ENCODE measurements at places on chromosomes 3 and 15.
A peak's percentile ranks its signal among the peaks of the same experiment; 100 is the strongest.

DNA sequence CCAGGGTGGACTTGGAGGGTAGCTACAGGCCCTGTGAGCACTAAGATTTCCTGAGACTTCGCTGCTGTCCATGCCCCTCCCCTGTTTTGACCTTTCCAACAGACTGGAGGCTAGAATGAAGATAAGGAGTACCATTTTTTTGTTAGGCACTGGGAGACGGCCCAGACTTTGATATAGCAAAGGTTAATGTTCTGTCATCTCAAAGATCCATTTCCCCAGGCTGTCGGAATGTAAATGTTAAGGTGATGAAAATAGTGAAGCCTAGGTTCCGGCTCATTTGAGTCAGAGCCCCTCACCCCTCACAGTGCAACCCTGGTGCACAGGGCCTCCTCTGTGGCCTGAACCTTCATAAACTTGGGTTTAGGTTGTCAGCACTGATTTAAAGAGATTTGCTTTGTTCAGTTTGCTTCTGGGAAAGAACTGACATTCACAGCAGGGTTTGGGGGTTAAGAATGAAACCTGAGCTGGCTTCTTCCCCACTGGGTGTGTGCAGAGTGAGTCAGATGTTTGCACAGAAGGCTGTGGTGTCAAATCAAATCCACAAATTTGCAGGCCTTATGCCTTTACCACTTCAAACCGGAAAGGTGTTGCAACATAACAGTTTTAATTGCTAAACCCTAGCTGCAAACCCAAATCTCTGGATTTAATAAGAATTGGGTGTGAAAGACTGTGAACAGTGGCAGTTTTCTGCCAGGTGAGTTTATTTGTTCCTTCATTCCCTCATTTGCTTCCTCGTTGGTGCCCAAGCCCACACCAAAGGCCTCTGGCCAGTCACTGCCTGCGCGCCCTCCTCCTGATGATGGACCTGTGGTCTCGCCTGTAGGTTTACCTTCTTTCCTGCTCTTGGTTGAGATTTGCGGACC is 20.6 kb upstream of the KCTD6 start:
- DNase-seq, result peak; percentile 89

GRCh38 chr15:80277147-80277546 is 25.1 kb upstream of the CTXND1 start:
- no peak for DNase-seq

GRCh38 chr3:195522254-195523023 is 20.7 kb downstream of the PPP1R2 start:
- DNase-seq, result peak; percentile 67

DNA sequence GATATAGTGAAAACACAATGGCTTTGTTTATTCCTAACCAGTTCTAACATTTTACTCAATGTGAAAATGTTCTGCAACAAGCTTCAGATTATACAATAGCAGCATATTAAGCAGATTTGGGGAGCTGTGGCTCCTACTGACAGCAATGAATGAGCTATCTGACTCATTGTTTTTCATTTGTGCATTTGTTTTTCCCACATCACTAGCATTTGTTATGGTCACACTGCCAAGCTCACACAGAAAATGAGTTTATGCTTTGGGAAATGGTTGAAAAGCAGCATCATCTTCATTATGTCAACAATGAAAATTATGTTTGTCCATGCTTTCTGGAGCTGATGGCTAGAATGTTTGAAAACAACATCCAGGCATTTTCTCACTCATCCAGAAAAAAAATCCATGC is 53.5 kb downstream of the ZPLD1 start:
- DNase-seq, result no peak

DNA sequence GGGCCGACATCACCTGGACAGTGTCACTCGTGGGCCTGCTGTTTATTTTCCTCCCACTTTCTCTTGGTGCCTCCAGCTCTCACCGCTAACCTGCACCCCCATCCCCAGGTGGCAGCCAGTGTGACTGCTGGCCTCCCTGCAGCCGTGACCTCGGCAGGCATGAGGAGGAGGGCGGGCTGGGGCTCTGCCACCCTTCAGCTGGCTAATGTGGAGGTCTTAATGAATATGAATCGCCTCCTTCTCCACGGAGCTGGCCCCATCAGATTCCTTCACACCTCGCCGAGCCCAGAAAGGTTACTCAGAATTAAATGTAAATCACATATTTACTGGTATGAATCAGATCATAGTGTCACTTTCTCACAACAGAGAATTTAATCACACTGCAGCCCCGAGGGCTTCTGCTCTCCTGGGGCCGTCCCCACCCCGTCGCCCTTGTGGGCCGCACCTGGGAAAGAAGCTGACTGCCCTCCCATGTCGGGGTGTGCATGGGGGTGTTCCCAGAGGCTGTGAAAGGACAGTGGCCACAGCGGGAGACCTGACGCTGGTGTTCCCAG is 171.1 kb upstream of the TLE3 start:
- DNase-seq, result no peak

GRCh38 chr15:80500021-80500420 is 95.8 kb downstream of the ARNT2 start:
- DNase-seq, result no peak

DNA sequence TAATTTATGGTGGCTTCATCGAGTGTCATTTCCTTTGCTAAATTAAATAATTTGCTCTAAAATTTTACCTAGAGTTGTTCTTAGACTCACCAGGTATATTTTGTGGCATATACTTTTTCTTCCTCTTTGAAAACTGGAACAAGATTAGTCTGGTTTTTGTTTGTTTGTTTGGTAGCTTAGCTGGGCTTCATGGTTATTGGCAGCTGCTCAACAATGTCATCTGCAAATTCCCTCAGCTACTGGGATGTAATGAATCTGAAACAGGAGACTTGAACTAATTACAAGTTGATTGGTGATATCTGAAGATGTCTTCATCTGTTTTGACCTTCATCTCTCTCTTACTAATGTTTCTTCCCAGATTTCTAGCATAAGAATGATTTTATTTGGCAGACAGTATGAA is 270.5 kb upstream of the P2RY1 start:
- no peak for DNase-seq

DNA sequence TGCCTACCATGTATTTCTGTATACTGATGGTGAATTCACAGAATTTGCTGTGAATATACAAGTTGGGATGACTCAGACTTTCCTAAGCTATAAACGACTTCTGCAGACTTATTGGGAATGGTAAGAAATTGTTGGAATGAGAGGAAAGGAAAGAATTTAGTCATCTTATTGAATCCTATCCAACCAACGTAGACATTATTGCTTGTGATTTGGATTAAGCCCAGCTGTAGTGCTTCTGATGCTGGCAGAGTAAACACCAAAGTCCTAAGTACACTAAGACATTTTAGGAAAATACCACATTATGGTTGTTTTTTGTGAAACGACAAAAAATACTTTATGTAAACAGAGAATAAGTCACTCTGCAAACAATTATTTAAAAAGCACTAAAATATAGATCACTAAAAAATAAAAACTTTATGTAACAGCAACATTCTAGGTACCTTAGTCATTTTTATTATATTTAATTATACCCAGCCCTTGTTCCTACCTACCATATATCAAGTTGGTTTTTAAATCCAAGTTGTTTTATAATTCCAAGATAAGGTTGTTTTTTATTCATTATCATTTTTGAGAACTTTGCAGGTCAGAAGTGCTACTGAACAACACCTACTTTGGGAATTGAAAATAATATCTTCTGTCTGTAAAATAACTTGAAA is 99.2 kb upstream of the MLF1 start:
- peak; percentile 96 for DNase-seq

DNA sequence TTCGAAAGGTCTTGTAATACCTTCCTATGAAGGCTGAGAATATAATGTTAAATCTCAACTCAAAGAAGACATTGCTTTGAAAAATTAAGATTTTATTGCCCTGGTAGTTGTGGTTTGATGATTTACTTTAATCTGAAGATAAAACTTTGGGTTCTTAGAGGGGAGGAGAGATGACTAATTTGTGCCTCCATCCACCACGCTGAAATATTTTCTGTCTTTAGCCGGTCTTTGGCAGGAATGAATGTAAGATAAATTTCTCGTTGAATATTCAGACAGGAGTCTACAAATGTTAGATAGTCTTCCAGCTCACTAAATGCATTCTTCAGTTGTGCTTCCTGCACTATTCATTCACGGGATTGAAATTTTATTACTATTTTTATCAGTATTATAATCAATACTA is 844.3 kb upstream of the NR2F2 start:
- DNase-seq, result no peak

GRCh38 chr3:103271575-103271974 is 836.8 kb downstream of the ZPLD1 start:
- no peak for DNase-seq

- no peak for DNase-seq
Observed at GRCh38 chr3:195752546-195753331, 32.0 kb downstream of the MUC20 start.

- DNase-seq, result no peak
Observed at GRCh38 chr15:33526532-33526931, 215.8 kb downstream of the RYR3 start.
